ENCODE measurements at places on chromosomes 13 and 19.
A peak's percentile ranks its signal among the peaks of the same experiment; 100 is the strongest.

DNA sequence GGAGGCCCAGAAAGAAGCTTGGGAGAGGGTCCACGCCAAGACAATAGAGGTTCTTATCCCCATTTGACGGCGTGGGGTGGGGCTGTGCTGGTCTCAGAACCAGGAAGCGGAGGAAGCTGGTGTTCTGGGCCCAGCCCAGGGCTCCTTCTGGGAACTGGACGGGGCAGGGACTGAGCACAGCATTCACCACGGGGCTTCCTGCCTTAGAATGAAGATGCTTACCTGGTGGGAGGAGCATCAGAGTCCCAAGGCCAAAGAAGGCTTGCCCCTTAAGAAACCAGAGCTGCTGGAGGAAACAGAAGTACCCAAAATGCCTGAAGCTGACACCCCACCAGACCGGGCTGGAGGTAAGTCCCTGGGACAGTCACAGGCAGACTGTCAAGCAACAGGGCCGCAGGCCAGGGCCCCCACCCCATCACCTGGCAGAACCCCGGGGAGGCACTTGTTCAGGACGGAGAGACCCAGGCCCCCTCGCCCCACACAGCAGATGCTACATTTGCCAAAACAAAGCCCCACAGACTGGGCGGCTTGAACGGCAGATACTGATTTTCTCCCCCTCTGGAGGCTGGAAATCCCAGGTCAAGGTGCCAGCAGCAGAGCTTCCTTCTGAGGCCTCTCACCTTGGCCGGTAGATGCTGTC is 17.8 kb upstream of the IGLON5 start:
- no peak for DNase-seq

- no peak for DNase-seq
Observed at GRCh38 chr13:37741536-37741935, 128.0 kb downstream of the TRPC4 start.

- DNase-seq: no peak
Observed at GRCh38 chr19:47725759-47726401, 12.7 kb downstream of the EHD2 start.

DNA sequence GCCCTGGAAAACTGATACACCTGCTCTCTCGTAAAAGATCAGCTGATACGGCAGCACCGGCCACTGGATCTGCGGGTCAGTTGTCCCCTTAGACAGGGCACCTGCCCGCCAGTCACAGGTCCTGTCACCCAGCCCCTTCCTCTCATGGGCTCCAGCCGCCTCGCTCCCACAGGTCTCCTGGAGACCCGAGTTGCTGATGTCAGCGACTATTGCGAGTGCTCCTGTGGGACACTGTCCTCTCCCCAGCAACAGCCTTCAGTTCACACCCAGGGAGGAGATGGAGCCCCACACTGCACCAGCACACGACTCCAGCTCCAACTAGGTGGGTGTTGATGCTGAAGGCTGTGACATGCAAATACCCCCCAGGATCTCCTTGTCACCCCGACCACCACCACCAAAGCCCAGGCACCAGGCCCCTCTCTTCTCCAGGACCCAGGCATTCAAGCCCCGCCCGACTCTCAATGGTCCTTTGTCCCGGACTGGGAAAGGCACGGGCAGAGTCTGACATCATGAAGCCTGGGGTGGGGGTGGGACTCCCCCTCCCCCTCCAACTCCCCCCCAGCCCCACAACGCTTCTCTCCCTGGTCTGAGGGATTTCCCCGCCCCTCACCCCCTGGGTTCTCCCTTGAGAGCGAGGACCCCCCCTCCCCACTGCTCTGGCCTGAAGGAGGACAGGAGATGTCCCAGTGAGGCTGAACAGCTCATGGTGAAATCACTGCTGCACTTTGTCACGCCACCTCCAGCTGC is 1.4 kb upstream of the MAG start:
- DNase-seq: no peak

GRCh38 chr13:21723807-21724505 is 53.1 kb downstream of the FGF9 start:
- no peak for DNase-seq

GRCh38 chr13:43464578-43465264 is 322.1 kb downstream of the ENOX1 start:
- no peak for DNase-seq

DNA sequence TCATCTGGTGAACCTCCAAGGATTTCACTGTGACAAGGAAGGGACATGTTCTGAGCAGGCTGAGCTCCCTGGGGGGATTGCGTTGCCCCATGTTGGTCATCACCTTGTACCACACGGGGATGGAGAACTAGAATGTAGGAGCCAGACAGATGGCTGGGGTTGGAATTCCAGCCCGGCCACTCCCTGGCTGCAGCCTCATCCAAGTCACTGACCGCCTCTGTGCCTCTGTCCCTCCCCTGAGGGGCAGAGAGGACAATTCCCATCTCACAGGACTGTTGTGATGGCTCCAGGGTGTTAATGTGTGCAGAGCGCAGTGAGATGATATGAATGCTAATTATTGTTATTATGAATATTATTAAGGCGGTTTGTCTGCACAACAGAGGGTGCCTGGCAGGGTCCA is 24.1 kb downstream of the ADGRL1 start:
- DNase-seq: no peak

DNA sequence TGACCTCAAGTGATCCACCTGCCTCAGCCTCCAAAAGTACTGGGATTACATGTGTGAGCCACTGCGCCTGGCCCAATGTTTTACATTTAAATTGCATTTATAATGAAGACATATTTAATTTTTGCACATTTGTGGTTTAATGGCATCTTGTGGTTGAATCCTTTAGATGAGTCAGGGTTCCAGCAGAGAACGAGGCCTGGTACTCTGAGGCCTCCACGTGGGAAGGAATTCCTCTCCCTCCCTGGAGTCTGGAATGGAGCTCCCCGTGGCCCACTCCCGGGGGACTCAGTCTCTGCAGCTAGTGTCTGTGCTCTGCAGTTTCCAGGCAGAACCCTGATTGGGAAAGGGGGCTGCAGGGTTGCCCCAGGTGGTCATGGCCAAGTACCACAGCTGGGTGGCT is 24.2 kb downstream of the ZFR2 start:
- DNase-seq: no peak

DNA sequence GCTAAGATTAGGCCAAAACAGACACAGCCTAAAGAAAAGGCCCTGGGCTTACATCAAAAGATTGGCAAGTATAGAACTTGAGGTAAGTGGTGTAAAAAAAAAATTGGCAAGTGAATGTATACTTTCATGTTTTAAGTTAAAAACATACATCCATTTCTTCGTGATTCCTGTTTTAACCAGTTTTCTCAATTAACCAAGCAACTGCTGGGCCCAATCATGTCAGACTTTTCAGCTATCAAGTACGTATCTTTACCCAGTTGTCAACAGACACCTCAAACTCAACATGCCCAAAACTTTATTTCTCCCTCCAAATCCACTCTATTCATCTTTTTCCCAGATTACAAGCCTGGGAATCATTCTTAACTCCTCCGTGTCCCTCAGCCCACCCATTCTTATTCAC is 1.0 kb downstream of the PCID2 start:
- no peak for DNase-seq

GRCh38 chr19:35460608-35461007 is 12.6 kb downstream of the FFAR2 start:
- no peak for DNase-seq

DNA sequence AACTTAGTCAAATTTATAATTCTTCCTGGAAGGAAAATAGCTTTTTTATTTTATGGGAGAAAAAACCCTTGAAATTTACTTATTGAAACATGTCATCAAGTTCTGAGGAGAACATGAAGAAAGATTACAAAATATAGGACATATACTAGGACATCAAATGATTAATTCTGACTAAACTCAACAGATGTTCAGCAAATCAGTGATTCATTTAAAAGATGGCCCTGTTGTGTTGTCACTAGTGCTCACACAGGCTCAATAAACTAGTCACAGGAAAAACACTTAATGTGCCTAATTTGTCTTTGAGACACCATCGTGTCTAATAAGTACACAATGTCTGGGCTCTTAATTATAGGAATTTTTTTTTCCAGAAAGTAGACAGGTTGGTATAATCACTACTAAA is 223.8 kb upstream of the TMTC4 start:
- no peak for DNase-seq

GRCh38 chr13:99922631-99923404 is 48.7 kb downstream of the ZIC5 start:
- DNase-seq: no peak

DNA sequence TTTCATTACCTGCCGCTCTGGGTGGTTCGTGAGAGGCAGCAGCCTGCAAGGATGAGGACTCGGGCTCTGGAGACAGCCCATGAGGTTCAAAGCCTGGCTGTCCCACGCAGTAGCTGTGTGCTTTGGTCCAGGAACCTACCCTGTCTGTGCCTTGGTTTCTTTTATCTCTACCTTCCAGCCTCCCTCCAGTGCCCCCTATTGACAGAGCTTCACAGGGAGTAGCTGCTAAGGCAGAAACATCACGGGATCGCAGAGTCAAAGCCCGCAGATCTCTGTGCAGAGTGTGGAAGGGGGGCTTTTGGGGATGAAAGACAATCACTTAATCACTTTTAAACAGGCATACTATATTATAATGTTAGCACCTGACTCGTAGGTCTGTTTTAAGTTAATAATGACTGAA is 16.2 kb downstream of the ZNF71 start:
- no peak for DNase-seq

GRCh38 chr13:31909864-31910551 is 121.6 kb upstream of the FRY start:
- DNase-seq: peak; percentile 12

DNA sequence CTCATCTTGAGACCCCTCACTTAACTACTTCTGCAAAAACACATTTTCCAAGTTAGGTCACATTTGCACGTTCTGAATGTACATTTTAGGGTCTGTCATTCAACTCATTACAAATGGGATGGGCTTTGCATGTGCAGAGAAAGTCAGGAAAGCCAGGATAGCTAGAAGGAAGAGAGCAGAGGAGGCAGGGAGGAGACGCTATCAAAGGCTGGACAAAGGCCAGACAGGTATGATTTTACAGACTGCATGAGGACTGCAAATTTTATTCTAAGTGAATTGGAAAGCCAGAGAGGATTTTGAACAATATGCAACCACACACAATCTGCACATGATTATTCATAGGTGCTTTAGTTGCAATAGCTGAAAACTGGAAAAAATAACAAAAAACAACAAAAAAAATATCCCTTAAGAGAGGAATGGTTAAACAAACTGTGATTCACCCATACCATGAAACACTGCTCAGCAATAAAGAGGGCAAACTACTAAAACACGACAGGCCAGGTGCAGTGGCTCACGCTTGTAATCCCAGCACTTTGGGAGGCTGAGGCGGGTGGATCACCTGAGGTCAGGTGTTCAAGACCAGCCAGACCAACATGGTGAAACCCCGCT is 21.1 kb downstream of the SYDE1 start:
- DNase-seq: no peak

DNA sequence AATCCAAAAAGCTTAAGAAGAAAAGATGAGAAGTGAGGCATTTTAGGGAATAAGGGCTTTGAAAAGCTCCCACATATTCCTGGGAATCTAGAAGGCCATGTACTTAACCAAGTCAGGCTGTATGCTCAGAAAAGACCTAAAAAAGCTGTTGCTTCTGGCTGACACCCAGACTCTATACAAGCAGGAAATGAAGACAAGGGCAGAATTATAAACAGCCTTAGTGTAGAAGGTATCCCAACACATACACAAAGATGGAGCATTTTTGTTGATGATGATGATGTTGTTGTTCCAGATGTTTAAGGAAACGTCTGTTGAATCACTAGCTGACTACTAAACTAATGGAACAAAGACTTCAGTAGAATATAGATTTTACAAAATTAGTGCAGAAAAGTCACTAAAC is 26.1 kb upstream of the N4BP2L1 start:
- DNase-seq: no peak

DNA sequence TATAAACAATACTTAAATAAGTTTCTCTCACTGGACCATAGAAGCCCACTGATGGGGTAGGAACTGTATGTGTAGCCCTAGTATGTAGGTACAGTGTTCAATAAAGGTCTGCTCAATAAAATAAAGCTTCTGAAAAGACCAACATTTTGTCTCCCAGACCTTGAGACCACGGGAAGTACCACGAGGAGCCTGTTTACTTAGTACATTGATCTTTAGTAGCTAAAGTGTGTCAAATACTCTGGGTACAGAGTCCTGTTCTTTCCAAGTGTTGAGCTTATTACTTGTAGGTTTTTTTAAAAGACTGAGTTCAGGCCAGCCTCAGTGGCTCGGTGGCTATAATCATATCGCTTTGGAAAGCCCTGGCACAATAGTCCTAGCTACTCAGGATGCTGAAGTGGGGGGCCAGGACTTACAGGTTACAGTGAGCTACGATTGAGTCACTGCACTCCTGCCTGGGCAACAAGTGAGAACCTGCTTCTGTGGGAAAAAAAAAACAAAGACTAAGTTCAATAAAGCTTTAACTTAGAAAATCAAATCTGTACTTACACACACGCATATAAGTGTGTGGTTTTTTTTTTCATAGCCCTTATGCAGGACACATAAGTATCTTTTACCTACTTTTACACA is 3.4 kb downstream of the MTRF1 start:
- no peak for DNase-seq

DNA sequence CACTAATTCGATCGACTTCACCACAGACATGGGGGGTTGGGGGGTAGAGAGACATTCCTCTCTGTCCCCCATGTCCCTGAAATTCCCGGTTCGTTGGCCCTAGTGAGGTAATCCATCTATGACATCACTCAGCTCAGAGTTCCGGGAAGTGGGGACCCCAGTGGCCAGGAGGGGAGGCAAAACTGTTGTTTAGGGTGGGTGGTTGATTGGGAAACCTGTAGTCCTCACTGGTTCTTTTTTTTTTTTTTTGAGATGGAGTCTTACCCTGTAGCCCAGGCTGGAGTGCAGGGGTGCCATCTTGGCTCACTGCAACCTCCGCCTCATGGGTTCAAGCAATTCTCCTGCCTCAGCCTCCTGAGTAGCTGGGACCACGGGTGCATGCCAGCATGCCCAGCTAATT is at the start of gene ARRDC5:
Gene ARRDC5, minus strand, starts transcription at position 101 of the 400 bp plus-strand sequence. Its CDS starts 71 bp downstream, at position 30.
- no peak for DNase-seq

- no peak for DNase-seq
Observed at GRCh38 chr13:101116341-101116740, 300.0 kb downstream of the NALCN start.

- DNase-seq: no peak
Observed at GRCh38 chr19:30255791-30256495, 116.2 kb upstream of the ZNF536 start.

GRCh38 chr19:30103981-30104380 is 161.9 kb downstream of the URI1 start:
- no peak for DNase-seq

GRCh38 chr19:29506619-29506911 is 19.2 kb upstream of the VSTM2B start:
- no peak for DNase-seq

- peak; percentile 85 for DNase-seq
Observed at GRCh38 chr19:12564016-12564664, 12.9 kb upstream of the ZNF564 start.

DNA sequence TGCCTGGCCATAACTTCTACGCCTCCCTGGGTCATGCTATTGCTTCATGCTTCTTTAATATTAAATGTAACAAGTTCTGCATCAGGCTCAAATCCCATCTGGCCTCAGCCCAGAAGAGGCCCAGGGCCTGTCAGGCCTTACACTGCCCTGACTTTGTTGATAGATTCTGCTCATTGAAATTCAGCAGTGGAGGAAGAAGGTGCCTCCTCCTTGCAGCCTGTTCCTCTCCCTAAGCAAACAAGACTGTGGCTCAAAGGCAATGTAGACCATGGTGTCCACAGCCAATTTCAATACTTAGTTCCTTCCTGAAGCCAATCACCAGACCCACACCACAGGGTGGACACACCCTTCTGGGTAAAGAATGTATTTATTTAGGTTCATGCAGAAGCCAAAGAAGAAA is 59.4 kb downstream of the LACC1 start:
- DNase-seq: no peak

Data from stimulated activated CD4-positive, alpha-beta T cell treated with anti-CD3 and anti-CD28 coated beads, Interleukin-4, amount 100 ng/mL, for 48 hours (primary cell).